Central memory CD8-positive, alpha-beta T cell (primary cell): ENCODE measurements at places on chromosomes 2 and 18.

DNA sequence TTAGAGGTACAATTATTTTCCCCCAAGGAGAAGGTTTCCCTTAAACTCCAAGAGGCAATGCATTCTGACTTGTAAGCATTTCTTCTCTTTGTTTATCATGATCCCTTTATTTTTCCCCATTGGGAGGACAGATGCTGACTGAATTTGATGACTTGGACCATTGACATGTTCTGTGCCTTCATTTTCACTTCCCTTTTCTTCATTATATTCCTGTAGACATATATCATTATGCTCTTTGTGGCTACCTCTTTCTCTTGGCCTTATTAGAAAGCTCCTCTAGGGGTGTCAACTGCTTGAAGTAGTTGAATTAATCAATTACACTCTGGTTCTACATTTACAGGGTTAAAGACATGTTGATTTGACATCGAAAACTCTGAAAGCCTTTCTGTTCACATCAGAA is 330.0 kb upstream of the DCC start:
- DNase-seq: no peak

- no peak for DNase-seq
Observed at GRCh38 chr2:182504903-182505302, 78.1 kb upstream of the PDE1A start.

- DNase-seq: no peak
Observed at GRCh38 chr2:38975042-38975441, 85.4 kb downstream of the ARHGEF33 start.

DNA sequence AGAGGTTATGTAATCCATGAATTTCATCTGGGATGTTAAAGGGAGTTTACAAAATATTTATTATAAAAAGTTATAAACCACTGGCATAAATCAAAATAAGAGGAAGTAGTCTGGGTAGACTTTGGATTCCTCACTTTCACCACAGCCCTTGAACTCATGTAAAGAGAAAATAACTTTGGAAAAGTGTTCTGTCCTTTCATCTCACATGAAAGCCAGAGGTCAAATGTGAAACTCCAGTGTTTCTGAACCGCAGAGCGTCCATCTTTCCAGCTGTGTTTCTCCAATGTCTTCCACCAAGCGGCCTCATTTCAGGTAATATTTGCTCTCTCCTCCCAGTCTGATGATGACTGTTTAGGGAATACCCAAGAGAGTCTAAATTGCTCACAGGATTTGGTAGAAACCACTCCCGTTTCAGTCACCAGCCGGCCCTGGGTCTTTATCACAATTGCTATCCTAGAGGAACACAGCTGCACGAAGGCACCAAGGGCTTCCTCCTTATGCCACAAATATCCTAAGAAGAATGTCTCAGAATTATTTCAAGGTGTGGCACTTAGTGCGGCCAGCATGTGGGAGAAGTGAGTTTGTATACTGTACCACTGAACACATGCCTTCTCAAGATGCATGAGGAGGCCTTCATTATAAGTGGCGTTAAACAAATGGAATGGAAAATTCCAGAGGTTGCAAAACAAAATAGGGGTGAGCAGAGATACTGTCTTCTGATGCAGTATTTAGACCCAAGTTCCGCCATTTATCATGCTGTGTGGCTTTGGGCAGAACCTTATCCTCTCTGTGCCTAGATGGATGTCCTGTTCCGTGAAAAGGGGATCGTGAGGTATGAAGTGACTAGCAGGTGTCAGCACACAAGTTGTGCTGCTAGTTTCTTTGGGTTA is 63.8 kb downstream of the ACTR2 start:
- no peak for DNase-seq

GRCh38 chr2:143426296-143426695 is 297.1 kb downstream of the ARHGAP15 start:
- DNase-seq: no peak

GRCh38 chr18:3710712-3711301 is 260.8 kb downstream of the TGIF1 start:
- no peak for DNase-seq

DNA sequence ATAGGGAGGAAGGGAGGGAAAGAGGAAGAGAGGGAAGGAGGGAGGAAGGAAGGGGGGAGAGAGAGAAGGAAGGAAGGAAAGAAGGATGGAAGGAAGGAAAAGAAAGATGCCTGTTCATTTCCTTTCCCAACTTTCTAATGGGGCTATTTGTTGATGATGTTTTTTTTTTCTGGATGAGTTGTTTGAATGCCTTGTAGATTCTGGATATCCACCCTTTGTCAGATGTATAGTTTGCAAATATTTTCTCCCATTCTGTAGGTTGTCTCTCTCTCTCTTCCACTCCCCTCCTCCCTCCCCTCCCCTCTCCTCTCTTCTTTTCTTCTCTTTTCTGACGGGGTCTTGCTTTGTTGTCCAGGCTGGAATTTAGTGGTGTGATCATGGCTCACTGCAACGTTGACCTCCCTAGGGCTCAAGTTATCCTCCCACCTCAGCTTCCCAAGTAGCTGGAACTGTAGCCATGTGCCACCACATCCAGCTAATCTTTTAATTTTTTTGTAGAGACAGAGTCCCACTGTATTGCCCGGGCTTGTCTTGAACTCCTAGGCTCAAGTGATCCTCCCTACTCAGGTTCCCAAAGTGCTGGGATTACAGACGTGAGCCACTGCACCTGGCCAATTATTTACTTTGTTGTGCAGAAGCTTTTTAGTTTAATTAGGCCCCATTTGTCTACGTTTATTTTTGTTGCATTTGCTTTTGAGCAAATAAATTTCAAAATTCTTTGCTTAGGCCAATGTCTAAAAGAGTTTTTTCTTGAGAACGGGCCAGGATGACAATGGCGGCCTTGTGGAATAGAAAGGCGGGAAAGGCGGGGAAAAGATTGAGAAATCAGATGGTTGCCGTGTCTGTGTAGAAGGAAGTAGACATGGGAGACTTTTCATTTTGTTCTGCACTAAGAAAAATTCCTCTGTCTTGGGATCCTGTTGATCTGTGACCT is 57.3 kb upstream of the FAM117B start:
- no peak for DNase-seq

DNA sequence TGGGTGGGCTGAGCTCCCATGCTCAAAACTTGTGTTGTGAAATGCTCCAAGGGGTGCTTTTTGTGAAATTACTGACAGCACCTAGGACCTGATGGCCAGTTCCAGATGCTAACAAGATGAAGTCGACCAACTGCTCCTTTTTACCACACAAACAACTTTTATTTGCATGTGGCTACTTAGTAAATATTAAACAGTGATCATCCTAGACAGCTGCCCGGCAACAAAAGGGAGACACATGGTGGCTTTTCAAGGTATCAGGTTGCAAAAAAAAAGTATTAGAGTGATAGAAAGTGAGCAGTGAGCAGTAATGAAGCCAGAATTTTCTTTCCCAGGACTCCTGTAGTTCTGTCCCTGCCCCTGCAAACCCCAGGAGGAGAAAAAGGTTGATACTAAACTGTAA is 118.5 kb downstream of the RPIA start:
- DNase-seq: no peak

GRCh38 chr2:152394326-152394725 is 59.4 kb downstream of the FMNL2 start:
- no peak for DNase-seq

- DNase-seq: no peak
Observed at GRCh38 chr18:1559563-1559962, 654.9 kb downstream of the ADCYAP1 start.

DNA sequence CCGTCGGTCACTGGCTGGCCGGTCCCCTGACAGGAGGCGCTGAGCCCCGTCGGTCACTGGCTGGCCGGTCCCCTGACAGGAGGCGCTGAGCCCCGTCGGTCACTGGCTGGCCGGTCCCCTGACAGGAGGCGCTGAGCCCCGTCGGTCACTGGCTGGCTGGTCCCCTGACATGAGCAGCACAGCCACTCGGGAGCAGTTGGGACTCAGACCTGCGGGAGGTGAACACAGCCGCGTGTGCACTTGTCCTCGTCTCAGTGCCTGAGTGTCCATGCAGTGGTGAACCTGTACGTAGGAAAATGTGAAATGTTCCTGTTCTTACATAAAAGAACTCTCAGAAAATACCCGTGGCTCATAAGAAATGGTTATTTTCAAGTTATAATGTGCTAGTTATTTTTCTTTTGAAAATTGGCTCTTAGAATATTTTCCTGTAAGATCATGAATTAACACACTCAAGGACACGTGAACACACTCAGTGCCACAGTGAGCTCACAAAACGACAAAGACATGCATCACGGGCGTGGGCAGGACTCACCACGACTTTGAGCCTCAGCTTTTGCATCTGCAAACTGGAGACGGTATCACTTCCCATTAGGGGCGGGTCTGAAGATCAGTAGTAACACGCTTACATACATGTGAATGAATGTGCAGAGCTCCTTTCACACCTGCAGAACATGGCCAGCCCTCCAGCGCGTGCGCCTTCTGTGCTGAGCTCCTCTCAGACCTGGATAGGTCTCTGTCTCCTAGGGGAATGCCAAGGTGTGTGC is 21.1 kb upstream of the NFATC1 start:
- no peak for DNase-seq

- no peak for DNase-seq
Observed at GRCh38 chr2:111106706-111107105, 14.0 kb upstream of the BCL2L11 start.

DNA sequence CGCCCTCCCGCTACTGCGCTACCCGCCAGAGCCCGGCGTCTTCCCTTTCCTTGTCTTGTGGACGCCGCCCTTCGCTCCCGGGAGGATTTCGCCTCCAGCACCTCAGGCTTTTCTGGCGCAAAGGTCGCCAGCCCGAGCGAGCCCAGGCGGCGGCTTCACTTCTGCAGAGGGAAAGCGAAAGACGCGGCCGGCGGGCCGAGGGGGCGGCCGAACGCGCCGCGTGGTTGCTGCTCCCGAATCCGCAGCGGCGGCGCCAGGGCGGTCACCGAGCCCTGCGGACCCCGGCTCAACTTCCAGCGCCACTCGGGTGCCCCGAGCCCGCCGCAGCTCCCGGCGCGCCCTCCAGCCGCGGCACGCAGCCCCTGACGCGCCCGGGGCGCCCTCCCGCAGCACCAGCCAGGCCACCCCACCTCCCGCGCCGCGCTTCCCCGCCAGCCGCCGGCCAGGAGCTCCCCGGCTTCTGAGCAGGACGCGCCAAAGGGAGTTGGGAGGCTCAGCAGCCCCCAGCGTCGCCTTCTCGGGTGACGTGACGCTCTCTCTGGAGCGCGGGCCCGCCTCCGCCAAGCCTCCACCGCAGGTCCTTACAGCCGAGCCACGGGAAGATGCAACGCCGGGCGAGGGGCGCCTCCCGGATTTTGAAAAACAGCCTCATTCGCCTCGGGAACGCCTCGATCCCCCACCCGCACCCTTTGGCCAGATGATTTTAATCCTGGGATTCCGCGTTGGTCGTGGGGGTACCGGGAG is 84.9 kb upstream of the EPB41L3 start:
- DNase-seq: no peak

GRCh38 chr2:46970334-46971288 is 55.0 kb upstream of the MCFD2 start:
- DNase-seq: no peak

GRCh38 chr2:164935118-164936101 is 19.9 kb downstream of the SLC38A11 start:
- DNase-seq: no peak

GRCh38 chr2:98508709-98509066 is 64.0 kb downstream of the INPP4A start:
- no peak for DNase-seq

- no peak for DNase-seq
Observed at GRCh38 chr2:169222665-169223064, 139.7 kb downstream of the LRP2 start.

- no peak for DNase-seq
Observed at GRCh38 chr2:56117764-56118163, 66.0 kb upstream of the CCDC85A start.

GRCh38 chr2:52423655-52424054 is 1343.9 kb upstream of the CHAC2 start:
- no peak for DNase-seq

DNA sequence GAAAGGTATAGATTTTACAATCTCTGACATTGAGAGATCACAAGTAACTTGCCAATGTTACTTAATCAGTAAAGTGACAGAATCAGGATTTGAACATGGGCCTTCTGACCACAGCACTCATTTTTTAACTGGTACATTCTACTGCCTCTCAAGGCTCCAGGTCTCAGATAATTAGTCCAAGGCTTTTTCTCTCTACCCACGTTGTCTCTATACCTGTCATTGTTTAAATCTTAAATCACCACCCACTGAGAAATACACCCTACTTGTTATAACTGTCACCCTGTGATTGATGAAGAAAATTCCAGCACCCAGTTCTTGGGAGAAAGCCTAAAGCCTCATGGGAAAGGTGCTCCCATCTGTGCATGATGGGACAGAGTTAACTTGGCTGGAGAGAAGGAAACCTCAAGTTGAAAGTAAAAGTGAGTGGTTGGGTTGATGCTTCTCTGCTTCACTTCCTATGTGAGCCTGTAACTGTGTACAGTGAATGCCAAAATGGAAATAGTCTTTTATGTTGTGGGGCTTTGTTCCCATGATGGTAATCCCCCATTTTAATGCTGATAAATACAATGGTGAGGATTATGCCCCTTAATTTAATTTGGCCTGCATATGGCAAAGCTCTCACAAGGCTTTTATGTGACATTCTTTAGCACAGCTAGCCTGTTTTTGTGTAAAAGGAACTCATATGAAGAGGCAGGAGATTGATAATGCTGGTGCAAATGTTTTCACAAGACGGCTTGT is 190.1 kb upstream of the SP5 start:
- DNase-seq: no peak

DNA sequence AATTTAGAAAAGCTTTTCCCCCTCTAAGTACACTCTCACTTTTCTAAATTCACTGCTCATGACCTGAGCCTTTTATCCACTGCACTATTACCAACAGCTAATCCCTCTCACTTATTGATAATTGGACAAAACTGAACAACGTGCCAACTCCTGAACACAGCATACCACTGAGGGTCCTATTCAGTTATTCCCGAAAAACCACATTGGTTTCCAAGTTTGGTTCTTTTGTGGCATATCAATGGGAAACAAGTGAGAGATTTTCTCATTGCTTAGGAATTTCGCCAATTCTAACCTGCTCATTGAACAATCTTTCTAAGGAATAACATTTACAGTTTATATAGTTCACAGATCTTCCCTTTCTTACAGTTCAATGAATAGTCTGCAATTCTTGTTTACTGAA is 977.4 kb downstream of the TMEM182 start:
- DNase-seq: no peak
